ENCODE measurements at places on chromosomes 3 and 15.
A peak's percentile ranks its signal among the peaks of the same experiment; 100 is the strongest.

GRCh38 chr3:52682016-52682415 lies 3.7 kb downstream of the PBRM1 start:
- DNase-seq: peak; percentile 44

GRCh38 chr3:44227632-44228031 lies 14.1 kb upstream of the TOPAZ1 start:
- no peak for DNase-seq

DNA sequence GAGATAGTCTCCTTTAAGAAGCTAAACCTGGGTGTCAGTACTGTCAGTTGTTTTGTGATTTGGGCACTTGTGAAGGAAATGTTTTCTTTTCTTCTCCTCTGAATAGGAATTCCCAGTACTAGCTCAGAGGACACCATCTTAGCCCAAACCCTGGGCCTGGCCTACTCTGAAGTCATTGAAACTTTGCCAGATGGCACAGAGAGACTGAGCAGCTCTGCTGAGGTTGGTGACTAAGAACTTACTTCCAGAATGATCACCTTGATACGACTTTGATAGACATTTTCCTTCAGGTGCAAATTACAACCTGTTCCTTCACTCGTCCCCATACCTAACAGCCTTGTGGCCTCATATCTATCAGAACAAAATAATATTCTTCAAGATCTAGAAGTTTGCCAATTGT lies 100.2 kb downstream of the LARS2 start:
- DNase-seq: no peak

DNA sequence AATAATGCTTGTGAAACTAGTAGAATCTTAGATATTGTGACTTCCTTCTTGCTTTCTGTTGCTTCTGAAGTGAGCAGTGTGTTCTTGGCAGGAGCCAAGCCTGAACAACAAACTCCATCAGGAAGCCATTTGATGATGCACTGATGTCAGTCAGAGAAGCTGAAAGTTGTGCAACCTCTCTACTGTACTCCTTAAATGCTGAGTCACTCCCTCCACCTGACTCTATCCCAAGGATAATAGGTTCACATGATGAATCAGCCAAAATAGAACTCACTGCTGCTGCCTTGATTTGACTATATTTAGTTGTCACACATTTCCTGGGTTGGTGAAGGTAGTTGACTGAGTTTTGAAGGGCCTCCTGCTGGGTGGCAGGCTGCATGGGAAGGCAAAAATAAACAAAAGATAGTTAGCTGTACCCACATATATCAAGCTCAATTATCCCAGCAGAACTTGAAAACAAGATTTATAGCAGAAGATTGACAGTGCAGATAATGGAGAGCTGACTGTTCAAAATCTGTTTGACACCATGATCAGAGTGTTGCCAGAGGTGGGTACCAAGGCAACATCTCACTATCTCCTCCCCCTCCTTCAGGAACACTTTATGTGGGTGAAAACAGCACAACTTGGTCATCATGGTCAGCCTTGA lies 328.4 kb upstream of the DPH6 start:
- no peak for DNase-seq

DNA sequence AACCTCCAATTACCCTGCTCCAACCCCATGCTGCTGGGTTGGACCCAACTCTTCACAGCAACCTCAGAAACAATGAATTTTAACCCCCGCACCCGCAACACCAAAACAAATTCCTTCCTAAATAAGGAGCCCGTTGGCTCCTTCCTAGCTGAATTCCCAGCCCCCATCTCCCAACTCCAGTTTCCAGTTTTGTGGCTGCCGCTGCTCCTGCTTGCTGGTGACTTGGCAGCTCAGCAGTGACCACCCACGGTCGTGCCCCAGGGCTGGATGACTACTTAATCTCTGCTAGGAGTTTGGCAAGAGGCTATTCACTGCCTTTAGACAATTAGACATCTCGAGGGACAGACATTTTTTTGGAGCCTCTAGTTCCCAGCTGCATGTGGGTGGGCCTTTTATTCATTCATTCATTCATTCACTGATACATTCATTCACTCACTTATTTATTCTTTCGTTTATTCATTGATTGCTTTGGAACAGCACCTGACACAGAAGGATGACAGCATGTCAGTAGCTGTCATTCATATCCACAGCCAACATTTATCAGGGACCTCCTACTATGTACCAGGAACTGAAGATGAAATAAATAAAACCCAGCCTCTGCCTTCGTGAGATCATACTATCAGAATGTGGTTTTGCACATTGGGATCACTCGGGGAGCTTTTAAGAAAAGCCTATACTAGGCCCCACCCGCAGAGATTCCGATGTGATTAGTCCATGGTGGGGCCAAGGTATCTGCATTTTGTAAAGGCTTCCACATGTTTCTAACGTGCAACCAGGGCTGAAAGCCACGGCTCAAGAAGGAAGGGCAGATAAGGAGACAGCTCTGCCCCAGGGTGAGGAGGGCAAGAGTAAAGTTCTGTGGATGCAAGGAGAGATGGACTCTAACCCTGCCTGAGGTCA lies 256.5 kb downstream of the SHQ1 start:
- peak; percentile 35 for DNase-seq

- peak; percentile 45 for DNase-seq
Measured at GRCh38 chr3:126573492-126574117, 14.9 kb upstream of the C3orf22 start.

- DNase-seq: peak; percentile 83
Measured at GRCh38 chr15:40594429-40594836, 384 bp downstream of the KNL1 start.

- no peak for DNase-seq
Measured at GRCh38 chr15:82263350-82263749, 732 bp downstream of the SAXO2 start.

DNA sequence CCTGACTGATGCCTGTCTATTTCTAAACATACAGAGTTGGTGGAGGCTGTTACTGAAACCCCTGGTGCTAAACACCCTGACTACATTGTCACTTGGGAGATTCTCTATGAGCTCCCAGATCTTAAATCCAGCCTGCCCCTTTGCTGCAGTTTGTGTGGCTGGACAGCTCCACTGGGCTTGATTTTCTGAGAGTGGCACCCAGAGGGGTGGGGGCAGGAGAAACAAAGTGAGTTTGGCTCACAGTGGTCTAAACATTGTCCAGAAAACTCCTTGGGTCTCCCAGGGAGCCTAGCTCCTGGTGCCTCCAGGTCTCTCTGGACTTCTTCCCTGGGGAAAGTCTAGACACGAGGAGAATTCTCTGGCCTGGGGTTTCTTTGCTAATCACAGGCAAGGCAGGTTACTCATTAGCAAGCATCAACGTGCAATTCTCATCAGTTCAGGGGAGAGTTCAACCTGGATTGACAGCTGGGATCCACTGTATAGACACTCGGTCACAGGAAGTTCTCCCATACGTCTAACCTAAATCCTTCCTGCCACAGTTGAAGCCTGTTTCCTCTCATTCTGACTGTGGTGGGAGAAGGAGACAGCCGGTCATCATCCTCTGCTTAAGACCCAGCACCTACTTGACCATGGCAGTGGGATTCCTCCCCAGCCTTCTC lies 7.1 kb upstream of the DLL4 start:
- no peak for DNase-seq

DNA sequence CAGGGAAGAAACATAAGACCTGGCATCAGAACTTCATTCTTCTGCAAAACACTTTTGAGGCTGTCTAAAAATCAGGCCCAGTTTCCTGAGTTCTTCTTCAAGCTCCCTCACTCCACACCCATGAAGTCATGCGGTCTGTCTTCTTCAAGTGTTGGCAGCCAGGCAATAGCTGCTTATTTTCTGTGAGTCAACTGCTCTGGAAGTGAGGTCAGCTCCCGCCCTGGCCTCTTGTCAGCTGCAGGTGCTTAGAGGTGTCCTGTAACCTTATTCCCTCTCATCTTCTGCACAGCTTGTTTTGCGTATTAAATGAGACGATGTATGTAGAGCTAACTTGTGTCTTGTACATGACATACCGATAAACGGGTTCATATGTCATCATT lies 226.1 kb downstream of the ADAMTS17 start:
- no peak for DNase-seq

- no peak for DNase-seq
Measured at GRCh38 chr3:128071771-128072453, 19.7 kb downstream of the SEC61A1 start.

- no peak for DNase-seq
Measured at GRCh38 chr3:135499426-135499825, 466.1 kb upstream of the PPP2R3A start.

DNA sequence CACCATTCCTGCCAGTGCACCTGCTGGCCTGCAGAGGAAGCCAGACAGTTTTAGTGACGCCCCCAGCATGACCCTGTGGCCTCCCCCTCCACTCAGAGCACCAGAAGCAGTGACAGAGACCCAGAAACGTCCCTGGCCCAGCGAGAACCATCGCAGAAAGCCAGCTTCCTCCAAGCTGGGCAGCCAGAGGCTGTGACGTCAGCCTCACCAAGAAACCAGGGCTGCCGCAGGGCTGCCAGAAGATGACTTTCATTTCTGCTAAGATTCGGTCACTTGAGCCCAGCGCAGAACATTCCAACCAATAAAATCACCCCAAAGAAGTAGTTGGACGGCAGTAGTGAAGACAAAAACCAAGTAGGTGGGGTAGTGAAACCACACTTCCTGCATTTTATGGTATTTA lies 29.6 kb upstream of the RPL32 start:
- DNase-seq: no peak

- no peak for DNase-seq
Measured at GRCh38 chr3:136604961-136605360, 147.2 kb downstream of the STAG1 start.

DNA sequence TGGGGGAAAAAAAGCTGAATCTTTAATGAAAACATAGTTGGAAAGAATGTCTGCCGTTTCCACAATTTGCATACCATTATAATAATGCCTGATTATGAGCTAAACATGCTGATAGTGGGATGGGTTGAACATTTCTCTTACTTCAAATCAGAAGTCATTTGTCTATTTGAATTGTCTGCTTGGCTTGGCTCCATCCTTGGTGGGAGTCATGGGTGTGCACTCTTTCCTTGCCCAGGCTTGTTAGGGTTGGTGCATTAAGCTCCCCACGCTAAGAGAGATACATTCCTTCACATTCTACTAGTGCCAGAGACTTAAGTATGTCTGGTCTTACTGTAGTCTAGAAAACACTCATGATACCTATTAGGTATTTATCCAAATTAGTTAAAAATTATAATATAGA lies 121.4 kb upstream of the RARB start:
- no peak for DNase-seq

DNA sequence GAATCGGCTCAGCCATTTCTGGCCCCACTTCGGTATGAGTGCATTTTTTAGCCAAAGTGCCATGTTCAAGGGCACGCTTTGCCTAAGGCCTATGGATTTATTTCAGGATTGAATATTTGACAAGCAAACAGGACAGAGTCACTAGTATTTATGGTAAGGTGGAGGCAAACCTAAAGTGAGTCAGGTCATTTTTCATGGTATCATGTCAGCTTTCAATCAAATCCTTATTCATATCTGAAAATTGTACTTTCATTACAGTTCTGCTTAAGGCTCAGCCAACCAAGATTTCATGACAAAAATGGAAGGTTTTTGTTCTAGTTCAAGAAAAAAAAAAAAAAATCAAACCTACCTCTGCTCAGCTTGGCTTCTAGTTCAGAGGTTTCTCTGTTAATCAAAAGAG lies 30.5 kb upstream of the ICE2 start:
- DNase-seq: no peak

Measured in K562 (cell line).